Stimulated activated CD4-positive, alpha-beta T cell treated with anti-CD3 and anti-CD28 coated beads, Interleukin-1b, Interleukin-23, amount 100 ng/mL, for 1 hour (primary cell): ENCODE measurements at places on chromosomes 4 and X.

DNA sequence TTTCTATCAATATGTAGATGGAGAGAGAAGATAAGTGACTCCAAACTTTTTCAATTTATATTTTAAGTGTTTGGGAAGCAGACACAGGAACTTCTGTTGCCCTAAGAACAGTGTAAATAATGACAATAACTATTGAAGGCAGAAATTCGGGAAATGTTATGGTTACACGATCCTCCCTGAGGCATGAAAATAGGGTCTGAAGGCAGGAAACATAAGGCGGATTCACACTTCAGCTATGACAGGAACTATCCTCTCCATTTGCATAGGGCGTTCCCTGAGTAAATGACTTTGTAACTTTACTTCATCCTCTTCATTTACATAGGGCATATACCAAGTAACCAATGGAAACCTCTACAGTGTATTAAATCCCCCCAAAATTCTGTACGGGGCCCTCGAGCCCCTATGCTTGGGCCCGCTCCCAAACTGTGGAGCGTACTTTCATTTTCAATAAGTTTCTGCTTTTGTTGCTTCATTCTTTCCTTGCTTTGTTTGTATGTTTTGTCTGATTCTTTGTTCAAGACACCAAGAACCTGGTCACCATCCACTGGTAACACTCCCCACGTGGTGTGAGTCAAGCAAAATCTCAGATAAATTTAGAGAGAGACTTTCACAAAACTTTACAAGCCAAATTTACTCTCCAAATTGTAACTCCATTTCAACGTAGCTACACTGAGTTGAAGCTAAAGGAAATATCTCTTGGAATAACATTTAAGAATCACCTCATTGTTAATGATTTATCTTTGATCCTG, 2504.3 kb downstream of the ARAP2 start:
- no peak for DNase-seq

GRCh38 chr4:20890761-20891160, 190.5 kb downstream of the PACRGL start:
- DNase-seq = no peak

DNA sequence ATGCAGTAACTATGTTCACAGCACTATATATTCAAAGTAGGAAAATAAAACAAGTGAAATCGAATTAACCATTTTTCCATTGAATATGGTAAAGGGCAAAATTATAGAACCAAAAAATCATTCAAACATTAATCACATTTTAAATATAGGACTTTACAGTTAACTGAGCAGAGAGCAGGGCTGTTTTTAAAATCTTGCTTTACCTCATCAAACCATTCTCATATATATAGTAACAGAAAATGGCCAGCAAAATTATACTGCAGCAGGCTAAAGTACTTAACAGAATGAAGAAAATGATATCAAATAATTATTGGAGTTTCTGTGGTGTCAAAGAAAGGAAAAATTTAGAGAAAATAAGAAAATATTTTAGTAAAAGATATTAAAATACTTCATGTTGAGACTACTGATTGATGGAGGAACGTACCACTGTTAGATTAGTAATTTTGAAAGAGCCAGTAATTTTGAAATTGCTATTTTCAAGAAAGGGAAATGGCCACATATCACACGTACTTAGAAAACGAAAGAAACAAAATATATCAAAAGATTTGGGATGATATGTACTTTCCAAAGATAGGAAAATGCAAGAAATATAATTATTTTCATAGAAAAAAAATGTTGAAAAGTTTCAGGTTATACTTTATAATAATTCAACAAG, 813.7 kb downstream of the DMD start:
- no peak for DNase-seq

- no peak for DNase-seq
Measured at GRCh38 chrX:150765782-150766350, 72.7 kb downstream of the MTMR1 start.
